ENCODE measurements at places on chromosomes 3 and 15.

DNA sequence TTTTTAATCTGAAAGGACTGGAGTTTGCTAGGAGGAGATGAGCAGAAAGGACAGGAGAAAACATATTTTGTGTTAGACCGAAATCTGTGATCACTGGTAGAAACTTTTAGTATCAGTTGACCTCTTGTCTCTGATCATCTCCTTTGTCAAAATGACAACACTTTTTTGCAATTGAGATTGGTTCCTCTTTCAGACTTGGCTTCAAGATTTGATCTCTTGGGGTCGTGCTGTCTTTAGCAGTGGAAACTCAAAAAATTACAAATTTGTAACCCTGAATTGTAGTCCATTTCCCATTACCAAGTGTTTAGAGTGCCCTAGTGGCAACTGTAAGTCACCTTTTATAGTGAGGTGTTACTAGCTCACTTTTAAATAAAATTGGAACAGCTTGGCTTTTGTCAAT is 107.4 kb downstream of the KLHL25 start:
- peak overlapping the region; percentile 86 for H3K27ac ChIP-seq
- no peak overlapping the region for H3K4me3 ChIP-seq
- no peaks in the 10 kb centered on the region for H3K27me3 ChIP-seq

GRCh38 chr3:101529816-101530685 is 17.0 kb upstream of the SENP7 start:
- DNase-seq, result no peak
- no peaks in the 10 kb centered on the region for H3K36me3 ChIP-seq
- H3K4me1 ChIP-seq, result peaks cover 34% of the 10 kb centered on the region
- H3K27me3 ChIP-seq, result no peaks in the 10 kb centered on the region

DNA sequence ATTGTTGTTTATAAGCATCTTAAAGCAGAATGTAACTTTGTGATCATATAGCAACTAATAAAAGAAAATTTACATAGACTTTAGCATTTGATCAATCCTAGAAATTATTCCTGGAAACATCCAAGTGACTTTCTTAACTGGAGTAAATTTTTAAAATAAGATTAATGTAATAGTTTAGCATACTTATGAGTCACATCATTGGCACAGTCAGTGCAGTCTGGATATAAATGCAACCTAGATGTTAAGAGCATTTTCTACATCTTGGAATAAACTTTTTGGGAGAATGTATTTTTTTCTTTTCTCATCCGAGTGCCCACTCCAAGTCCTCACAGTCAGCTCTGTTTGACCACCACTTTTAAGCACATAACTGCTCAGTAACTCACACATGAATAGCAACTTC is 324.6 kb upstream of the PLSCR5 start:
- DNase-seq, result no peak
- no peaks in the 10 kb centered on the region for H3K4me1 ChIP-seq
- no peak overlapping the region for H3K4me3 ChIP-seq
- H3K27me3 ChIP-seq, result no peaks in the 10 kb centered on the region

DNA sequence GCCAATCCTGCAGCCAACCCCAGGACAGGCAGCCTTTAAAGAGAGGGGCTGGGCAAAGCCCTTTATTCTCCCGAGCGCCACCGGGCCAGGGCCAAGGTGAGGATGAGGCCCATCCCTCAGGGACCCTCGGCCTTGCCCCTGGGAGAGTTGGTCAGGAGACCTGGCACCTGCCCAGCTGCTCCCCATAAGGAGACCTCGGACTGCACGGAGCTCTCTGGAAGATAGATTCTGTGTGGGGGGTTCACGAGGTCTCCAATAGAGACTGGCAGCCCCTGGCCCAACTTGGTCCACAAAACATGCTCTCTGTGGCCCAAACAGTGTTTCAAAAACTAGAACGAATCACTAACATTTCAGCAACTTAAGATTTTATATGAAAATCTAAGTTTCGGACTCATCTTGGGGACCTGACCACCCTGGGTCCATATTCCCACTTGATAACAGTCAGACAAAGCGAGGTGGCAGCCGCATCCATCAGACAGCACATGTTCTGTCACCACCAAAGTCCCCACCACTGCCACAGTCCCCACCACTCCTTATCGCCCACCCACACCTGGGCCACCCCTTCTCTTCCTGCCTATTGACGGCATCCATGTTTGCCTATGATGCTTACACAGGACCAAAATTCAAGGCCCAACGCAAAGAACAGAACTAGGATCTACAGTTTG is 114.4 kb upstream of the RPL32 start:
- DNase-seq, result no peak
- H3K36me3 ChIP-seq, result peaks cover 2% of the 10 kb centered on the region
- no peaks in the 10 kb centered on the region for H3K27me3 ChIP-seq
- H3K4me1 ChIP-seq, result peaks cover 70% of the 10 kb centered on the region

DNA sequence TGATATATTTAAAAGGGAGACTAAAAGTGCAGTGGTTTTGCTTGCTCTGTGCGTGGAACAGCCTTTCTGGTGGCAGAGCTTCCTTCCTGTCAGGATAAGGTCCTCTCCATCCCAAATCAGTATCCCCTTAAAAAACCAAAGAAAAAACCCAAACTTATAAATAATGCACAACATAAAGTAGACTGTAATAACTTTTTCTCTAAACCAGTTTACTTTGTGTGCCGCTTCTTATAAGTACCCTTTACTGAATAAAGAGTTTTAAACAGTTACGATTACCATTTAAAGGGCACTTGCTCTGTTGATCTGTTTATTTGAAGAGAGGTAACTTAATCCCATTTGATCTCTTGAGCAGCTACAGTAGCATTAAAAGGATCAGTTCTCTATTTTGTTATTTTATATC is 2.5 kb downstream of the PIK3CA start:
- no peak for DNase-seq
- no peaks in the 10 kb centered on the region for H3K27me3 ChIP-seq
- H3K4me1 ChIP-seq, result peaks cover 36% of the 10 kb centered on the region
- no peaks in the 10 kb centered on the region for H3K36me3 ChIP-seq

Data from activated CD4-positive, alpha-beta memory T cell treated with anti-CD3 and anti-CD28 coated beads for 36 hours (primary cell).